Smooth muscle cell of trachea (primary cell): ENCODE measurements at places on chromosomes 11 and 22. TPM values are rescaled to one million over a fixed set of nuclear protein-coding genes. Genes with fewer than 3 reads are reported as not detected.

ZNF215 gene
- 2.3 and 6.5 TPM in 2 replicates for total RNA-seq

C11orf87 gene
- not detected in 2 replicates for total RNA-seq

XKR3 gene
- total RNA-seq, result under 0.01 and 0.15 TPM in 2 replicates

P2RY2 gene
- total RNA-seq, result not detected in 2 replicates

PLA2G6 gene
- total RNA-seq, result 18.0 and 34.2 TPM in 2 replicates

PHF21B gene
- not detected in 2 replicates for total RNA-seq

DDX17 gene
- 415 and 944 TPM in 2 replicates for total RNA-seq

PGA4 gene
- total RNA-seq, result 0.66 TPM in 1 of 2 replicates, not detected in the other

FOXRED2 gene
- total RNA-seq, result 9.2 and 9.9 TPM in 2 replicates

SLC22A6 gene
- total RNA-seq, result not detected in 2 replicates

CD6 gene
- total RNA-seq, result 0.66 TPM in 1 of 2 replicates, not detected in the other
